Osteocyte (in vitro differentiated cells): ENCODE measurements at places on chromosomes 3 and 15. TPM values are rescaled to one million over a fixed set of nuclear protein-coding genes. Genes with fewer than 3 reads are reported as not detected.

GRCh38 chr3:96734273-96735009 lies 80.0 kb upstream of the EPHA6 start:
- no peak overlapping the region for H3K4me3 ChIP-seq
- H3K4me1 ChIP-seq, result peaks cover 4% of the 10 kb centered on the region
- H3K36me3 ChIP-seq, result no peaks in the 10 kb centered on the region
- H3K27ac ChIP-seq, result no peak overlapping the region

- no peaks in the 10 kb centered on the region for H3K36me3 ChIP-seq
- no peak overlapping the region for H3K4me3 ChIP-seq
- H3K27ac ChIP-seq, result no peak overlapping the region
- no peak for DNase-seq
Observed at GRCh38 chr3:42520336-42520735, 17.9 kb downstream of the VIPR1 start.

DNA sequence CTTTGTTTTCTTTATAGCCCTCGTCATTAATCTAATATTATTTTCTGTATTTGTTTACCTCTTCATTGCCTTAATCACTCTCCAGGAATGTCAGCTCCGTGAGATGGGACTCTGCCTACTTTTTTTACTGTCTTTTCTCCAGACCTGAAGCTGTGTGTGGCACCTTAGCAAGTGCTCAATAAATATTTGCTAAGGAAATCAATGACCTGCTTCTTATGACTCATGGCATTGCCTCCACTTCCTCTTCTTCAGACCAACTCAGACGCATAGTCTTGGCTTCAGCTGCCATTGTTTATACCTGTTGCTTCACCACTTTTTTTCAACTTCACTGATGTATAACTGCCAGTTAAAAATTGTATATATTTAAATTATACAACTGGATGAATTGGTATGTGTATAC lies 218.5 kb upstream of the CMC1 start:
- no peaks in the 10 kb centered on the region for H3K27me3 ChIP-seq
- peaks cover 2% of the 10 kb centered on the region for H3K36me3 ChIP-seq
- no peak overlapping the region for H3K27ac ChIP-seq
- no peak for DNase-seq

GRCh38 chr3:128935922-128936321 lies 56.5 kb downstream of the ACAD9 start:
- H3K36me3 ChIP-seq, result peaks cover 3% of the 10 kb centered on the region
- DNase-seq, result peak; percentile 51
- peaks cover 41% of the 10 kb centered on the region for H3K27me3 ChIP-seq
- no peak overlapping the region for H3K4me3 ChIP-seq
- H3K27ac ChIP-seq, result no peak overlapping the region

DNA sequence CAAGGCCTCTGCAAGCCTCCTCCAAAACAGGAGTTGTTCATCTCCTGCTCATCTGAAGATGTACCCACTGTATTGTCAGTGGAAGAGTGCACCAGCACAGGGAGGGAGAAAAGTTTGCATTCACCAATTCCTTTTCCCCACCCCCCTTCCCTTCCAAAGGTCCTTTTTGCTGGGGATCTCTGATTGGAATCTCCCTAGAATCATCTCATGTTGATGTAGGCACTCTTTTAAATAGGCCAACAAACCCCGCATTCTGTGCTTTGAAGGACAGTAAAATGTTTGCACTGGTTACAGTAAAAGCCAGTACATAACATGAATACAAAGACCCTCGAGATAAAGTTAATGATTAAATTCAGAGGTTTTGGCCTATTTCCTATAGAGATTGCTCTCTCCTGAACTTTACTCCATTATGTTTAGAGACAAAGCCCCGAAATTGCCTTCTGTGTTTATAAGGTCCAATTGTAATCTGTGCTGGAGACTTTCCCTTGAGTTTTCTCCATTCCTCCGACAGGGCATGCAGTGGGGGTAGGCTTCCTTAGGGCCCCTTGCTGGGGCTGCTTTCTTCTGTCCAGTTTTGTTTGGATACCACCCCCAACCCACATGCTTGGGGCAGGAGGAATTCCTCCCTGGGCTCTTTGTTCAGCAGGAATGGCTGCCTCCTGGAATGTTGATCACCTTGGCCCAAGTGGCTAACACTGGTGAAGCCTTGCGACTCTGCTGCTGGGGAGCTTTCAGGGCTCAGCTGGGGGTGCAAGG lies 22.5 kb downstream of the TRIM71 start:
- no peak overlapping the region for H3K4me3 ChIP-seq
- no peak overlapping the region for H3K27ac ChIP-seq
- H3K36me3 ChIP-seq, result no peaks in the 10 kb centered on the region
- peaks cover 20% of the 10 kb centered on the region for H3K27me3 ChIP-seq

Gene WDR6
- 211 and 236 TPM in 2 replicates for total RNA-seq

GRCh38 chr15:63474810-63475316 lies 29.5 kb upstream of the USP3 start:
- no peaks in the 10 kb centered on the region for H3K36me3 ChIP-seq
- H3K27ac ChIP-seq, result no peak overlapping the region
- H3K4me1 ChIP-seq, result peaks cover 24% of the 10 kb centered on the region
- DNase-seq, result no peak
- H3K27me3 ChIP-seq, result peaks cover 5% of the 10 kb centered on the region

Gene GABRR3
- total RNA-seq, result not detected in 2 replicates

Gene ENTPD3
- not detected in 2 replicates for total RNA-seq

GRCh38 chr3:121601212-121601812 lies 8.1 kb downstream of the FBXO40 start:
- H3K36me3 ChIP-seq, result no peaks in the 10 kb centered on the region
- DNase-seq, result no peak
- no peaks in the 10 kb centered on the region for H3K4me1 ChIP-seq
- no peak overlapping the region for H3K4me3 ChIP-seq
- no peak overlapping the region for H3K27ac ChIP-seq

DNA sequence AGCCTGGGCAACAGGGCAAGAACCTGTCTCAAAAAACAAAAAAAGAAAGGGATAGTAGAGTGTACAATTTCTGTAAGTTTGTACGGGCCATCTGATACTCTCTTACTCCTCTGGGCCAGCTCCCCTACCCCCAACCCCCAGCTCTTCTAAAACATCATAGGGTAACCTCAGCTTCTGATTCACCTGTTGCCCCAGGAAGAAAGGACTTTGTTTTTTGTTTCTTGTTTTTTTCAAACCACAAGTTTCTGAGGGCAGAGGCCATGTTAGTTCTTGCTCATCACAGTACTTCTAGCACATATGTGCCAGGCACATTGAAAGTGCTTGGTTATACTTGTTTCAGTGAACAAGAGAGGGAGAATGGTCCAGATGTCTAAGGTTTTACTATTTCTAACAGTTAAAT lies 20.2 kb downstream of the ATOSA start:
- H3K4me1 ChIP-seq, result peaks cover 9% of the 10 kb centered on the region
- peaks cover 46% of the 10 kb centered on the region for H3K36me3 ChIP-seq

DNA sequence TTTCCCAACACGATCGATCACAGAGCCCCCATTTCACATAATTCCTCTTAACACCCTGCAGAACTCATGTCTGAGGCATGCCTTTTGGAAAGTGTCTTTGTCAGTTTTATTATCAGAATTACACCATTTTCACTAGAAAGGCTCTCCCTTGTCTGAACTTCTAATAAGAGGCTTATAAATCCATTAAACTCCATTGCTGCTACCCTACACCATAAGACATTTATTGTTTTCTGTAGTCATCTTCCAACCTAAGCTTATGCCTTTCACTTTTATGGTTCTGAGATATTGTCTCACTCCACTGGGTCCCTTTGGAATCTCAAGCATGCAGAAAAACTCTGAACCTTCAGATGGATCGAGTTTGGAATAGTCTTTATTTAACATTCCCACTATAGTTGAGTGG lies 50.2 kb upstream of the TPM1 start:
- no peaks in the 10 kb centered on the region for H3K36me3 ChIP-seq
- no peaks in the 10 kb centered on the region for H3K27me3 ChIP-seq
- H3K27ac ChIP-seq, result no peak overlapping the region
- peaks cover 64% of the 10 kb centered on the region for H3K4me1 ChIP-seq
- no peak for DNase-seq
- no peak overlapping the region for H3K4me3 ChIP-seq

Gene GRK7
- total RNA-seq, result not detected in 2 replicates

Gene HIGD2B
- total RNA-seq, result not detected in 2 replicates

Gene NOX5
- total RNA-seq, result not detected in 2 replicates

- peaks cover 40% of the 10 kb centered on the region for H3K4me1 ChIP-seq
- H3K36me3 ChIP-seq, result peaks cover 51% of the 10 kb centered on the region
- no peaks in the 10 kb centered on the region for H3K27me3 ChIP-seq
Observed at GRCh38 chr15:48993380-48993779, 29.7 kb upstream of the SHC4 start.

Gene TLR9
- total RNA-seq, result not detected in 2 replicates

- peaks cover 46% of the 10 kb centered on the region for H3K36me3 ChIP-seq
- no peak overlapping the region for H3K27ac ChIP-seq
- no peaks in the 10 kb centered on the region for H3K27me3 ChIP-seq
- DNase-seq, result no peak
- peaks cover 17% of the 10 kb centered on the region for H3K4me1 ChIP-seq
- H3K4me3 ChIP-seq, result no peak overlapping the region
Observed at GRCh38 chr3:98519351-98519750, 3.4 kb downstream of the CLDND1 start.

GRCh38 chr3:42110631-42111030 lies 19.5 kb downstream of the TRAK1 start:
- no peak for DNase-seq
- peaks cover 5% of the 10 kb centered on the region for H3K36me3 ChIP-seq
- no peaks in the 10 kb centered on the region for H3K4me1 ChIP-seq
- H3K27ac ChIP-seq, result no peak overlapping the region

DNA sequence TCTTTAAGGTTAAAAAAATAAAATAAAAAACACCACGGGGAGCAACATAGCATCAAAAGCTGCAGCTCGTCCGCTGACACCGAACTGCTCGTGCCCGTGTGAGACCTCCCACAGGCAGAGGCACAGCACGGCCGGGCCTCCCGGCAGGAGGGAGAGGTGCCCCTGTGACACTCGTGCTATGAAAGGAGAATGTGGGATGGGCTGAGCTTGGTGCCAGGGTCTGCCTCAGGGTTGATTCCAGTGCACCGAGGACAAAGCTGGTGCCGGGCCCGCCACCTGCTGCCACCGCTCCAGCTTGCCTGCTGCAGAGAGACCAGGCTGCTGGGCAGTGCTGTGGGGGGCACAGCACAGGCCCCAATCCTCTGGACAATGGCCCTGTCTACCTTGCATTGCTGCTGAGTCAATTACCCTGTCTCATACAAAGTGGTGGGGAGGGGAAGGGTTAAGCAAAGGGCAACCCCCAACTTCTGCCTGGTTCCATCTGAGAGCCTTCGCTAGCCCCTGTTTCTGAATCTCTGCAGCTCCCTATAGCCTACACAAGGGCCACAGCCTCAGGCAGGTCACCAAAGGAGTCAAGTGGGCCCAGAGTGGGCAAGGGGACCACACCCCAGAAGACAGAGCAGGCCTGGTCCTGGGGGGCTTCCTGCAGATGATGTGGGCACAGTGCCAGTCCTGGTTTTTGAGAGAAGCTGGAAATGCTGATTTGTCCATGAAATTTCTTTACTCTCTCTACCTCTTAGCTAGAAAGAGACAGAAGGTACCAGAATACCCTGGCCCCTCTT lies 74.0 kb upstream of the SNRPA1 start:
- no peaks in the 10 kb centered on the region for H3K36me3 ChIP-seq
- DNase-seq, result no peak
- no peak overlapping the region for H3K27ac ChIP-seq
- H3K27me3 ChIP-seq, result peaks cover 16% of the 10 kb centered on the region
- no peaks in the 10 kb centered on the region for H3K4me1 ChIP-seq

GRCh38 chr3:123331006-123331405 lies 117.9 kb downstream of the ADCY5 start:
- no peaks in the 10 kb centered on the region for H3K4me1 ChIP-seq
- peaks cover 16% of the 10 kb centered on the region for H3K27me3 ChIP-seq
- DNase-seq, result no peak
- no peak overlapping the region for H3K27ac ChIP-seq
- H3K36me3 ChIP-seq, result no peaks in the 10 kb centered on the region

Gene WDR72
- total RNA-seq, result 0.26 and 0.38 TPM in 2 replicates

Gene MITF
- total RNA-seq, result 5.8 and 6.1 TPM in 2 replicates

DNA sequence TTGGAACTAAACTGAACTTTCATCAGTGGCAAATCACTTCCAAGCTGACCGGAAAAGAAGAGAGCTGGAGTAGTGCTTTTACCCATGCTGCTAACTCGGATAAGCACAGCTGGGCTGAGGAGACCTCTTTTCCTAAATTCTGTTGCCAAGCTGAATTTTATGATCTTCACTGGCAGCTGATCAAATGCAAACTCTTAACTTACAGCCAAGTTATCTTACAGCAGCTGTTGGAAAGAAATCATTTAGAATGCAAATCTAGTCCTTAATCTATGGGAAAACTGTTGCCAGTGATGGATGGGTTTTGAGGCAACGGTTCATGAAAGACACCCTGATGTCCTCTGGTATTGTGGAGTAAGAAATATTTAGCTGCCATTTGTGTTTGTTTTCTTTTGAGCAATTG lies 216.5 kb downstream of the ZNF385D start:
- peaks cover 22% of the 10 kb centered on the region for H3K27me3 ChIP-seq
- no peak for DNase-seq
- H3K4me3 ChIP-seq, result no peak overlapping the region
- H3K36me3 ChIP-seq, result no peaks in the 10 kb centered on the region
- no peak overlapping the region for H3K27ac ChIP-seq

Gene LTF
- not detected in 2 replicates for total RNA-seq

GRCh38 chr3:169128579-169128978 lies 534.9 kb downstream of the MECOM start:
- H3K27ac ChIP-seq, result no peak overlapping the region
- H3K27me3 ChIP-seq, result no peaks in the 10 kb centered on the region
- H3K4me1 ChIP-seq, result no peaks in the 10 kb centered on the region
- H3K36me3 ChIP-seq, result no peaks in the 10 kb centered on the region
- no peak overlapping the region for H3K4me3 ChIP-seq
- no peak for DNase-seq

- H3K36me3 ChIP-seq, result no peaks in the 10 kb centered on the region
Observed at GRCh38 chr3:170634663-170635384, 48.9 kb upstream of the SLC7A14 start.

Gene GOLGA6L7
- total RNA-seq, result not detected in 2 replicates

GRCh38 chr3:8112587-8112986 lies 389.0 kb upstream of the LMCD1 start:
- peaks cover 2% of the 10 kb centered on the region for H3K4me1 ChIP-seq
- no peak overlapping the region for H3K4me3 ChIP-seq
- H3K27me3 ChIP-seq, result peaks cover 9% of the 10 kb centered on the region
- no peak for DNase-seq

Gene DAZL
- total RNA-seq, result not detected in 2 replicates

Gene GOLGA8G
- not detected in 2 replicates for total RNA-seq

GRCh38 chr3:196965112-196965803 lies 3.4 kb downstream of the PIGZ start:
- no peak for DNase-seq
- no peaks in the 10 kb centered on the region for H3K27me3 ChIP-seq
- H3K4me3 ChIP-seq, result no peak overlapping the region
- H3K4me1 ChIP-seq, result peaks cover 10% of the 10 kb centered on the region
- no peak overlapping the region for H3K27ac ChIP-seq
- H3K36me3 ChIP-seq, result peaks cover 4% of the 10 kb centered on the region
